ENCODE measurements at places on chromosomes 16 and 17.

- no peak for DNase-seq
Measured at GRCh38 chr16:69123910-69124309, 8.5 kb downstream of the CHTF8 start.

- peak; percentile 47 for DNase-seq
Measured at GRCh38 chr17:44223541-44224071, 4.1 kb upstream of the UBTF start.

- DNase-seq: no peak
Measured at GRCh38 chr17:65514541-65514940, 46.9 kb downstream of the AXIN2 start.

GRCh38 chr16:535446-536405, 8.2 kb downstream of the CAPN15 start:
- peak; percentile 17 for DNase-seq

- DNase-seq: no peak
Measured at GRCh38 chr16:73065632-73066330, 17.9 kb upstream of the ZFHX3 start.
